Fibroblast of skin of left biceps (primary cell): ENCODE measurements at places on chromosomes 2 and 18.
A peak's percentile ranks its signal among the peaks of the same experiment; 100 is the strongest.

GRCh38 chr2:114496959-114497358 is 54.5 kb downstream of the DPP10 start:
- DNase-seq = no peak

- DNase-seq = no peak
Measured at GRCh38 chr2:221103930-221104329, 468.2 kb downstream of the EPHA4 start.

- no peak for DNase-seq
Measured at GRCh38 chr2:109231996-109232705, 103.1 kb downstream of the SH3RF3 start.

DNA sequence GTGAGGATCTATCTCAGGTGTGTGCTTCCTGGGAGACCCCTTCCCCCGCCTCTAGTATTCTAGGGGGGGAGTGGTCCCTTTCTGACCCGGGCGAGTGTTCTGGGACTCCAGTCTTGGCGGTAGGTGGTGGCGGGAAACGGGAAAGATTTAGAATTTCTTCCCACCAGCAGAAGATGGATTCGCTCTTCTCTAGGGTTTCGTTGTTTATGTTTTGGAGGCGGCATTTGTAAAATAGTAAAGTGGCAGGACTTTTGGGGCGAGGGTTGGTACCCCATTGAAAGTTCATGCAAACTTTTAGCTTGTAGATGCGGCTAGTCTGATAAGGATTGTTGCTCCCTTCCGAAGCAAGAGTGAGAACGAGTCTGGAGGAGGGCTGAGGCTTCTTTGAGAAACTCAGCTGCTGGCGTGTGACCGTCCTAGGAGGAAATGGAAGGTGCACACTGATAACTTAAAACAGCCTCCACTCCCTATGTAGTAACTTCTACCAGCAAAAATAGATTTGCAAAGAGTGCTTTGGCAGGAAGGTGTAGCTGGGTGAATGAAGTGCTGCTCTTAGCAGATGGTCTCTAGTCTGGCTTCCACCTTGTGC is 412 bp downstream of the GPD2 start:
- DNase-seq = no peak

GRCh38 chr2:26730549-26731344 is 33.3 kb upstream of the SLC35F6 start:
- no peak for DNase-seq

GRCh38 chr2:85930129-85931124 is 41.6 kb upstream of the ST3GAL5 start:
- DNase-seq = no peak

GRCh38 chr2:64374686-64375085 is 79.3 kb upstream of the LGALSL start:
- no peak for DNase-seq

GRCh38 chr2:31083234-31083993 is 54.8 kb downstream of the GALNT14 start:
- no peak for DNase-seq

- DNase-seq = no peak
Measured at GRCh38 chr2:18136881-18137475, 258.5 kb downstream of the KCNS3 start.

GRCh38 chr18:57631697-57632096 is 10.1 kb upstream of the NARS1 start:
- DNase-seq = no peak

- no peak for DNase-seq
Measured at GRCh38 chr2:31251018-31251417, 17.1 kb downstream of the EHD3 start.

GRCh38 chr18:23102493-23103261 is 32.6 kb upstream of the CABLES1 start:
- no peak for DNase-seq

- DNase-seq = peak; percentile 99
Measured at GRCh38 chr2:215435870-215436704, at the start of gene FN1. Gene FN1, minus strand, starts transcription at chr2:215436068. Its CDS starts 266 bp downstream, at chr2:215435802.

DNA sequence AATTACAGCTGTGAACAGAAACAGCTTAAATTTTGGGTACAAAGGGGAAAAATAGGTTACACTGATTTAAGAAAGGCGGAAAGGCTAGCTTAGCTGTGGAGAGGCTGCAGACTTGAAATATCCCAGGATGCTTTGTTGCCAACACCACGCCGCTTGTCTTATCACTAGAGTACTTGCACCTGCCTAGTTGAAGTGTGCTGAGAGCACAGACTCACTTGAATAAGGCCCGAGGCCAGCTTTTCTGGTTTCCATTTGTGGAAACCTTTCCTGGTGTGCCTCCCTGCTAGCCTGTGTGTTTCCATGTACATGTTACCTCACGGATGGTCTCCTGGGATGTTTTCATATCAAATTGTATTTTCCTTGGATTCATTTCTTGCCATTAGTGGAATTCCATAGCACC is 3.2 kb downstream of the CABLES1 start:
- no peak for DNase-seq

DNA sequence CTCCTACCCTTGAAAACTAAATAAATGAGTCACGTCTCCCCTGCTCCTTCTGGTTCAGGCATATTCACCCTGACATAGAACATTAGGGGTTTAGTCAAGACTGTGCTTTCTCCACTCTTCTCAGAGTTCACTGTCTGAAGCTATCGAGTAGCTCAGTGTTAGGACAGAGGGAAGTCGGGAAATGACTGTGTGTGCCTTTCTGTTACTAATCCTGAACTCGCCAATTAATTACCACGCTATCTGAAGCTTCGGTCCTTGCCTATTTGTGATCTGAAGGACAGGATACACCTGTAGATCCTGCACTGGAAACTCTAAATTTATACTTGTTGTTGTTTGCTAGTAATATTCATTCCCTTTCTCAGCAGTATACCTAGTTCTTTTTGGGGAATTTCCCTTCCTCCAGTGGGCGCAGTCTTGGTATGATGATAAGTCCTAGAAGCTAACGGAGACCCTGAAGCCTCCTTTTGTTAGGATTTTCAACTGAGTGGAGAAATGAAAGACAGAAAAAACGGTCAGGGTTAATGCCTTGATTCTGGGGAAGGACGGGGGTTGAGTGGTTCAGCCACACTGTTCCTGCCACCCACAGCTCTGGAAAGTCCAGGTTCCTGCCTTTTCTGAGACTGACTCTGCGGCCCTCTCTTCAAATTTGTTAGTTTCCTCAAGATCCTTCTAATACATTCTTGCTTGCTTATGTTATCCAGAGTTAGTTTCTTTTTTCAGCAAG is 218.0 kb downstream of the DLGAP1 start:
- DNase-seq = no peak

GRCh38 chr18:76977684-76978232 is 154.8 kb downstream of the MBP start:
- DNase-seq = no peak

- no peak for DNase-seq
Measured at GRCh38 chr2:239212121-239212928, 188.5 kb downstream of the HDAC4 start.

DNA sequence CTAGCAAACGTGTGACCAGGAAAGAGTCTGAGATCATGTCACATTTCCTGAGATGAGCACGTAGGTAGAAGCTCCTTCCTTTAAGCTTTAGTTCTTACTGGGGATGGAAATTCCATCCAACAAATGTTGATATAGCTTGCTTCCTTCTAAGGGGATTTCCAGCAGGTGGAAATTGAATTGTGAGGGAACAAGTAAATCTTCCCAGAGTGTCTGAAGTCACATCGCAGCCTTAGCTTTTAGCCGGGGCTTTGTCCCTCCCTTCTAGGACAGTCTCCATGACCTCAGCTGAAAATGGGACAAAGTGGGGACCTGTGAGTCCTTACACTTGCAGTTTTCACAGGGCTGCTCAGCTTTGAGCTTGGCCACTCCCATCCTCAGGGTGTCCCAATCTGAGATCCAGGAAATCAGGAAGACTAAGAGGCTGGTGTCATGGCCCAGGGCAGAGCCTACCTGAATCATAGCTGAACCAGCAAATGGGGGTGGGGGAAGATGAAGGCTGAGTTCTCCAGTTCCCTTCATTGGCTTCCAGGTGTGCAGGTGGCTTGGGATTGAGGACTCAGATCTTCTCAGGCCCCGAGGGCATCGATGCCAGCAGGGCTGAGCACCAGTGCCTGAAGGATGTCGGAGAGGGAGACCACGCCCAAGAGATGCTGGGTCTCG is 8.3 kb downstream of the PRKAG3 start:
- no peak for DNase-seq

DNA sequence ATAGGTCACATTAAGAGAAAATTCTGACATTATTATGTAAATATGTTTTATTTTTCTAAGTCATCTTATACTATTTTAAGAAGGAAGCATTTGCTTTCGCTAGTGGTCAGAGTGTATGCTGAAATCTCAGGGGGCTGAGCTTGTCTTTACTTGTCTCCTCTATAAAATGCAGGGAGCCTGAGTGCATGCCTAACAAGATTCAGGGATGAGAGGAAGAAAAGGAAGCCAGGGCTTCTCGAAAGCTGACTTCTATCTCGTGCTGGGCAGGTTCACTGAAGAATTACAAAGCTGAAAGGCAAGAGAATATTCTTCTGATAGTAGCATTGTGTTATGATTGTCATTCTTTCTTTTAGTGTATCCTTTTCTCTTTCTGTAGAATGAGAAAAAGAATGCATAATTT is 467.4 kb downstream of the SOX11 start:
- no peak for DNase-seq

GRCh38 chr2:176471949-176472348 is 202.7 kb downstream of the MTX2 start:
- DNase-seq = no peak

DNA sequence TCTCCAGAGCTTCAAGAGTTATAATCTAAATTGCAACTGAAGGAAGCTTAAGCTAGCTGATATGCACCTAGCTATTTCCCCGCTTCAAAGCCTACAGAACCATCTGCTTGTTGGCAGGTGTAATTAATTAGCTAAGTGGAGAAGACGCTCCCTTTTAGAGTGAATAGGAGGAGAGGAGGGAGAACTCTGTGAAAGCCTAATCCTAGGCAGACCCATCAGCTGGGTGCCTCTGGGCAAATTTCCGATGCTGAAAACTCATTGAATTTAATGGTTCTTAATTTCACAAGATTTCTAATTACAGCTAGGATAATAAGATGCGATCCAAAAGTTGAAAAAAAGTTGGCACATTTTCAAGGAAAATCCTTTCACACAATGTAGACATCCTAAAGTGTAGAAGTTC is 735.9 kb downstream of the ERBB4 start:
- DNase-seq = no peak

- DNase-seq = no peak
Measured at GRCh38 chr2:108459441-108459840, 10.4 kb downstream of the GCC2 start.
